ENCODE measurements at places on chromosomes 2 and 18. TPM values are rescaled to one million over a fixed set of nuclear protein-coding genes. Genes with fewer than 3 reads are reported as not detected.
A peak's percentile ranks its signal among the peaks of the same experiment; 100 is the strongest.

GRCh38 chr2:164620457-164620856 lies 825 bp downstream of the GRB14 start:
- no peak for DNase-seq

- no peak for DNase-seq
Measured at GRCh38 chr2:22690096-22690495, 694.9 kb upstream of the KLHL29 start.

GRCh38 chr2:159044804-159045286 lies 76.4 kb downstream of the TANC1 start:
- DNase-seq = peak; percentile 43

Gene STAMBP
- 49.7 TPM for total RNA-seq

Gene IL1R2
- not detected for total RNA-seq

DNA sequence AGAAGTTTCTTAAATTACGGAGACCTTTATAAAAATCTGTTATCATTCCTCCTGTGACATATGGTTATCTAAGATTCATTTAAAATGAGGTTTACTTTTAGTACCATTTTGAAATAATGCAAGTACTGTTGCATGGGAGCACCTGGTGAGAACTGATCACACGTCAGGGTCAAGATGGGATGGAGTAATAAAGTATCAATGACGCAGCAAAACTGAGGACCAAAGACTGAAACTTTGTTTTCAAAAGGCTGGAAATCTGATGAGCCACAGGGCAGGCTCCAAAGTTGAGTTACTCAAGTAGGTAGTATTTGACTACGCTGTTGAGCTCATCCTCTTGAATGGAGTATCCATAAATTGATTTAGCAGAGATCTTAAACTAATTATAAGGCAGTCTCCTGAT lies 411.9 kb upstream of the ZNF804A start:
- no peak for DNase-seq

- DNase-seq = no peak
Measured at GRCh38 chr2:120819720-120820210, 84.1 kb downstream of the GLI2 start.

DNA sequence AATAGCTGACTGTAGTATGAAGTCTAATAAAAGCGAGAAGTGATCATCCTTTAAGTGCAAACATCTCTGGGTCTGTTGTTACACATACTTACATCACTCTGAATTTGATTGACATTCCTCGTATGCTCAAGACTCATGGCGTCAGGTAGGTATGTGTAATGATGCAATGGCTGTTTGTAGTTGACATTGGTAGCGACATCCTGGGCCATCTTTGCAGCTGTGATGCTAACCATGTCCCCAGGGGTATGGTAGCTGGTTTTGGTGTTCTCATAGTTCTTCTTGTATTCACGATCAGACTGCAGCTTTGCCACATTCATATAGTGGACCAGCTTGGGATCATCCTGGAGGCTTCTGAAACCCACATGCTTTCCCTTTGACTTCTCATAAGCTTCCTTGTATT lies 62.0 kb downstream of the NEB start:
- no peak for DNase-seq

GRCh38 chr2:143708682-143709081 lies 579.5 kb downstream of the ARHGAP15 start:
- DNase-seq = no peak

Gene SPDYA
- total RNA-seq = 0.35 TPM

- DNase-seq = no peak
Measured at GRCh38 chr2:36541891-36542595, 55.9 kb downstream of the FEZ2 start.

GRCh38 chr2:196987649-196988364 lies 61.3 kb upstream of the PGAP1 start:
- DNase-seq = no peak

GRCh38 chr2:43100883-43101662 lies 125.3 kb downstream of the ZFP36L2 start:
- DNase-seq = peak; percentile 85

Gene TMEM185B
- 12.5 TPM for total RNA-seq

Gene TMEM17
- total RNA-seq = 0.69 TPM

GRCh38 chr2:159722580-159722979 lies 10.3 kb downstream of the MARCHF7 start:
- DNase-seq = no peak

DNA sequence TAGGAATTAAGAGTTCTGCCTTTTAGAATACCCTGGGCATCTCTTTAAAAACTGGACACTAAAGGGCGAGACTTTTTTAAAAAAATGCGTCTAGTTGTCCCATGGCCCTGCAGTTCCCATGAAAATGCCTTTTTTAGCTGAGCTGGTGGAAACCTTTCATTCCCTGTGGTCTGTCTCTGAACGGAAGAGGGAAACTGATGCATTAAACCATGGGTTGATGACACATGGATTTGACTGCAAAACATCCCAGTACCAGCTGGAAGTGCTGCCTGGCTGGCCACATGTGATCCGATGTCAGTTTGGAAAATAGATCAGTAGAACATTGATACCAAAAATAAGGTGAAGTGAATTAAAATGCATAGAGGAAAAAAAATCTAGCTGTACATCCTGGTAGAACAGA lies 129.2 kb downstream of the MYO1B start:
- no peak for DNase-seq

DNA sequence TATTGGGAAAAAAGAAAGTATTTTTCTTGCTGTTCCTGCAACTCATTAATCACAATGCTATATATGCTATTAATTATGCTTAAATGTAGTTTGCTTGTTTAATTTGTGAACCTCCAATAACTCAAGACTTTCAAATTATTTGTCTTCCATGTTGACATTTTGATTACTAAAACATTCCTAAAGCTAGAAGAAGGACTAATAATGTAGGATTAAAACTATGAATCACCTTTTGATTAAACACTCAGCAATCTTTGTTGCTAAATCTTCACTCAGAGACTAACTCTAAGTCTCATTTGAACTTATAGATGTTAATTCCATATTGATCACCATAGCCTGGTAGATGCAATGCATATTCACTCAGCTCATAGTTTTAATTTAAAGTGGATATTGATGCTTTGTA lies 524.6 kb upstream of the ZEB2 start:
- no peak for DNase-seq

Gene IL1RL1
- not detected for total RNA-seq

- DNase-seq = no peak
Measured at GRCh38 chr2:7825591-7826312, 856.1 kb upstream of the ID2 start.

- no peak for DNase-seq
Measured at GRCh38 chr2:105455488-105456003, 56.7 kb upstream of the FHL2 start.

Gene AQP4
- total RNA-seq = 2.1 TPM

GRCh38 chr2:203469546-203469945 lies 65.6 kb downstream of the RAPH1 start:
- no peak for DNase-seq

DNA sequence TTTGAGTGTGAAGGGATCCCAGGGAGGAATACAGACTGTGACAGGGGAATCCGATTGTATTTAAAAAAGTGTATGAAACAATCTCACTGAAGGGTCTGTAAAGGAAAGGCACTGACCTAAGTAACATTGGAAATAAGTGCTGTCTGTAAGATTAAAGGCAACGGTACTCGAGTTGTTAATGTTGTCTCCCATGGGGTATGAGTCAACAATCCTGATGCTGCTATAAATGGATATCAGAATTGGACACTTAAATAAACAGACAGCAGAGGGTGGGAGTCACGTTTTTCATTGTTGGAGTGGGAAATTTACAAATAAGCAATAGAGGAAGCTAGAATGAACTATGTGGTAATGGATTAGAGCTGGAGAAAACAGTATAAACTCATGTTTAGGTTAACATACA lies 452.4 kb upstream of the RGPD4 start:
- DNase-seq = no peak

Gene GYPC
- total RNA-seq = 26.7 TPM

Gene CD8A
- total RNA-seq = 0.39 TPM

- DNase-seq = no peak
Measured at GRCh38 chr2:4914551-4914950, 777.6 kb upstream of the SOX11 start.

Gene IRS1
- total RNA-seq = 26.9 TPM

Gene CPO
- 1.9 TPM for total RNA-seq

- DNase-seq = no peak
Measured at GRCh38 chr18:8946066-8946838, 156.2 kb upstream of the NDUFV2 start.

Gene ANKRD30BL
- not detected for total RNA-seq

DNA sequence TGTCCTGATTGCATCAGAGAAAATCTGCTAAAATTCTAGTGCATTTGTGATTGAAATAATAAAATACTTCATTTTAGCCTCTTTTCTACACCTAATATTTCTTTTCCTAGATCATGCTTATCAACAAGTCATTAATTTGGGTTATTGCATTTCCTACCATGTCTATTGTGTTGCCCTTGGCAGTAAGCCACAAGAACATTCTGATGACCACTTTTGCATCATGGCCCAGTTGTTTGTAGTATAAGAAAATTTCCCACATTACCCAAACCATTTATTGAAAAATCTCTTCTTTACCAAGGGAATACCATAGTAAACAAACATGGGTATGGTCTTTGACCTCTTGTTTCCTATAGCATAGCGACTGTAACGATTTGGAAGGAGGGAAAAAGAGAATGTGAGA lies 76.3 kb downstream of the R3HDM1 start:
- no peak for DNase-seq

Gene FIGN
- total RNA-seq = 22.8 TPM

GRCh38 chr18:50832754-50833153 lies 12.9 kb upstream of the MRO start:
- no peak for DNase-seq

DNA sequence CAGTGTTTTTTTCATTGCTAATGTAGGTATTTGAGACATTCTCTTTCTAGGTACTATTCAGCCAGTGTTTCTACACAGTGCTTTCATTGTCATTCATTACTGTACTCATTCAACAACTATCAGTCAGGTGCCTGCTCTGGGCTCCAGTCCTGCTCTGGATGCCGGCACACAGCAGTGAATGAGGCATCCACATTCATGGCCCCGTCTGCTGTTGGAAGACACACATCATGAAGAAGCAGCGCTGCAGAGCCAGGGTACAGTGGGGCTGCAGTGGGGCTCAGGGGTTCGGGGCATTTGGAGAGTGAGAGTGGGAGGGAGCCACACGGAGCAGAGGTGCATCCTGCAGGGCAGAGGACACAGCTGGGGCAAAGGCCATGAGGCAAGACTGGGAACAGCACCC lies 737.2 kb upstream of the RAB6C start:
- DNase-seq = no peak

DNA sequence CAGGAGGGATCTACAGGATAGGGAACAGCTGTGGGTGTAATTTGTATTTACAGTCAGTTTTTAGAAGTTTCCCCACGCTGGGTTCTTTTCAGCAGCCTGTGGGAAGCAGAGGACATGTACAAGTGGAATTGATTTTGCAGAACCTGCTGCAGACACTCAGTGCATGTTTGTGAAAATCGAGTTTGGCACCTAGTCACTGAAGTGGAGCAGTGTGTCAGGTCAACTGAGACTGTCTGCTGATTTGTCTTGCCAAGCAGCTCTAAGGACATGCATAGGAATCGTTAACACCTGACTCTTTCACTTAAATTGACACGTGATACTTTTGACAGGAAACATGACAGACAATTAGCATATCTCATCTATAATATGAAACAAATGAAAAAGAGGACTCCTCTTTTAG lies 416.6 kb downstream of the TMX3 start:
- DNase-seq = no peak

- peak; percentile 34 for DNase-seq
Measured at GRCh38 chr18:70464343-70465114, 175.7 kb downstream of the SOCS6 start.

Gene TEX44
- not detected for total RNA-seq

- no peak for DNase-seq
Measured at GRCh38 chr2:201630577-201630976, 12.7 kb downstream of the TMEM237 start.

GRCh38 chr2:46325182-46325928 lies 28.1 kb downstream of the EPAS1 start:
- no peak for DNase-seq

Gene HNMT
- total RNA-seq = 3.6 TPM

Gene DUSP2
- total RNA-seq = 10.1 TPM

- no peak for DNase-seq
Measured at GRCh38 chr2:201930831-201931230, 102.8 kb upstream of the FZD7 start.

DNA sequence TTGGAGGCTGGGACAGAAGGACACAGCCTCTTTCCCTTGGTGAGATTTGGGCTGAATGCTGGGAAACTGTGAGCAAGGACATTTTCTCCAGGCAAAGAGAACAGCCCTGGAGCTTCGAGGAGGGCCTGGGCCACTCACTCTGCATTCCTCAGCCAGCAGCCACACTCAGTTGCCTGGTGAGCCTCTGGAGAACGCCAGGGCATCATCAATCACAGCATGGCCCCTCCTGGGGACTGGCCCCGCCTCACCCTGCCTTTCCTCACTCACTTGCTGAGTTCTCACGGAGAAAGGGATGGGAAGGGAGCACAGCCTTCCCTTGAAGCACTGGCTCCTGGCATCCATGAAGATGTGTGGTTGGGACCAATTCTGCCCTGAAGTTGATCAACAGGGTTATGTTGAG lies 55.0 kb downstream of the APOB start:
- no peak for DNase-seq

Gene ZSWIM2
- total RNA-seq = not detected

Gene PNKD
- 43.9 TPM for total RNA-seq

- DNase-seq = no peak
Measured at GRCh38 chr2:177942731-177943130, 129.8 kb downstream of the PDE11A start.

DNA sequence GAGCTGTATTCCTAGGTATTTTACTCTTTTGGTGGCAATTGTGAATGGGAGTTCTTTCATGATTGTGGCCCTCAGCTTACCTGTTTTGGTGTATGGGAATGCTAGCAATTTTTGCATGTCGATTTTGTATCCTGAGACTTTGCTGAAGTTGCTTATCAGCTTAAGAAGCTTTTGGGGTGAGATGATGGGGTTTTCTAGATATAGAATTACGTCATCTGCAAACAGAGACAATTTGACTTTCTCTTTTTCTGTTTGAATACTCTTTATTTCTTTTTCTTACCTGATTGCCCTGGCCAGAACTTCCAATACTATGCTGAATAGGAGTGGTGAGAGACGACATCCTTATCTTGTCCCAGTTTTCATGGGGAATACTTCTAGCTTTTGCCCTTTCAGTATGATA lies 191.2 kb downstream of the KCNE4 start:
- DNase-seq = no peak

GRCh38 chr2:38446418-38446817 lies 69.3 kb upstream of the ATL2 start:
- no peak for DNase-seq

GRCh38 chr2:70374616-70375015 lies 72.7 kb upstream of the FAM136A start:
- no peak for DNase-seq

DNA sequence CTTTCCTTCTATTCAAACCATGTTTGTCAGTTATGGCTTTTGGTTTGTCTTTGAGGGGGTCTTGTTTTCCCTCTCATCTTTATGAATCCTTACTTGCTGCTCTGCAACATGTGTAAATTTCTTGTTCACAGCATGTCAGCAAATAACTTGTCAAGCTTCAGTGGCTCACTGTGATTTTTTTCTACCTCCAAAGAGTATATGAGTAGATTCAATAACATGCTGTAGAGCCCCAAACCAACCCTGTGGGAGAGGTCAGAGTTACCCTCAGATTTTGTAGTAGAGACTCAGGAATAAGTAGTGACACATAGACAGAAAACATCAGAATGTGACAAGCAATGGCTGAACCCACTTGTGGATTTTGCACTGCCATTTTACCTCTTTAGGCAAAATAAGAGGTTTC lies 121.6 kb downstream of the PLCL1 start:
- DNase-seq = no peak

All from H1 (cell line).